ENCODE measurements at places on chromosomes 11 and 22.

- DNase-seq = no peak
Observed at GRCh38 chr11:104547996-104548661, 350.1 kb downstream of the CASP12 start.

DNA sequence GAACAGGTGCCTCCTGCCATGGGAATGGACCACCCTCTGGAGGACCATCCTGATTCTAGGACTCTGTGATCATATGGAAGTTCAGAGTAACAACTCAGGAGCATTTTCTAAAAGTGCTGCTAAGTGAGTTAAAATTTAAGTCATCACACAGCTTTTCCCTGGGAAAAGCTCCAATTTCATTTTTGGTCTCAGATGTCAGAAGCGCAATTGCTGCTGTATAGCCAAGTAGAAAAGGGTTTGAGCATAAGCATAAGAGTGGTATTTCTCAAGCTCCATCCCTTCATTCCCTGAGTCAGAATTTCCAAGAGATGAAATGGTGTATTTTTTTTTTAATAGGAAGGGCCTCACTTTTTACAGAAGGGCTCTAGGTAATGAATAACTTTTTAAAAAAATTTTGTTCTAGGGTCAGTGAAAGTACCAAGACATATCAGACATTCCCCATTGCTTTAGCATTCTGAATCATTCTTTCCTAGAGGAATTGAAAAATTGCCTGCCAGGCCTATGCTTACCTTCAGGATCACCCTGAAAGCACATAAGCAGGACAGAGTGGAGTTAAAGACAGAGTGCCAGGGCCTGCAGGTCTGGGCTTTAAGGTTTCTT lies 564.5 kb upstream of the ISX start:
- no peak for DNase-seq

- DNase-seq = no peak
Observed at GRCh38 chr11:1064167-1064566, 10.5 kb upstream of the MUC2 start.

DNA sequence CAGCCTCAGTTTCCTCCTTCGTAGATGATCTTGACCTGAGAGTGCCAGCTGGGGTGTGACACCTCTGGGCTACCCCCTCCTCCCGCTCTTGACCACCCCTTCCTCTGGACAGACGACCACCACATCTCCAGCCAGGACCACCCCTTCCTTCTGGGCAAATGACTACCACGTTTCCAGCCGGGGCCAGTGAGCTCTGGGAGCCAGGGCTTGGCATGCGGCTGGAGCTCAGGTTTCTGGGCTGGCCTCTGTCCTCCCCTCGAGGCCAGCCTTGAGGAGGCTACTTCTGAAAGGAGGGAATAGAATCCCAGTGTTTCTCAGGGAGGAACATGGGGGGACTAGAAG lies 120.9 kb downstream of the KCNQ1OT1 start:
- no peak for DNase-seq

DNA sequence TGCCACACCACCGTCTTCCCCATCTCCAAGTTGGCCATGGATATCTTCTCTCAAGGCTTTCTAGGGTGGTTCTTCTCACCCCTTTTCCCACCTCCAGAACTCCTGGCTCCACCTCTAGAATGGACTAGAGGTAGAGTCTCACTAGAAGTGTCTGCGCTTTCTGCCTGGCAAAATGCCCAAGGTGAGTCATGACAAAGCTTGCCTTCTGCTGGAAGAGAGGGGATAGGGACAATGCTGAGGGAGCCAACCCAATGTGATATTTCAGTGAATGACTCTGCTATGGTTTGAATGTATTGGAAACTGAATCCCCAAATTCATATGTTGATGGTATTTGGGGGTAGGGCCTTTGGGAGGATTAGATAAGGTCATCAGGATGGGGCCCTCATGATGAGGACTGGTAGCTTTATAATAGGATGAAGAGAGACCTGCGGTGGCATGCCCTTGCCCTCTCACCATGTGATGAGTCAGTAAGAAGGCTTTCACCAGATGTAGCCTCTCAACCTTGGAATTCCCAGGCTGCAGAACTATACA lies 4.1 kb upstream of the CD82 start:
- DNase-seq = no peak

GRCh38 chr22:43969989-43970755 lies 14.9 kb downstream of the SAMM50 start:
- no peak for DNase-seq

GRCh38 chr11:77596626-77597025 lies 6.9 kb downstream of the AQP11 start:
- no peak for DNase-seq

DNA sequence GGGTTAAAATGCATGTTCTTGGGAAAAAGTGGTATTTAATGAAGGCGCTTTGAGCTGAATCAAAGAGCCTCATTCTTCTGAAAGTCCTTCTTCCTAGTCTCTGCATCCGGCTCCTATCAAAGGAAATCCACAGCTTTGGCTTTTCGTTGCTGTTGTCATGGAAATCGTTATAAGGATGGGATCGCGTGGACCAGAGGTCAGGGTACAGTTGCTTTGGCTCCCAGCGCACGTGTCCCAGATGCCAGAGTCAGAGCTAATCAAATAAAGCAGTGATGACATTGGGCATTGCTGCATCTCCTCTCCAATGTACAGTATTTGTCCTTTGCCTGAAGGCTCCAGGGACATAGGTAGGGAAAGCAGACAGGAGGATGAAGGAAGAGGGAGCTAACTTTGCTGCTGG lies 181.9 kb downstream of the MYO18B start:
- no peak for DNase-seq

- no peak for DNase-seq
Observed at GRCh38 chr11:4748438-4748837, 21.3 kb downstream of the OR51F1 start.

GRCh38 chr11:29432719-29433325 lies 584.0 kb downstream of the KCNA4 start:
- no peak for DNase-seq

GRCh38 chr11:76561245-76561644 lies 109.3 kb downstream of the LRRC32 start:
- DNase-seq = no peak

Data from activated naive CD8-positive, alpha-beta T cell treated with anti-CD3 and anti-CD28 coated beads, Interleukin-2, amount 50 U/mL, for 16 hours (primary cell).